Stimulated activated CD8-positive, alpha-beta memory T cell treated with anti-CD3 and anti-CD28 coated beads, Interleukin-4, amount 100 ng/mL, for 48 hours (primary cell): ENCODE measurements at places on chromosomes 2 and 18.

DNA sequence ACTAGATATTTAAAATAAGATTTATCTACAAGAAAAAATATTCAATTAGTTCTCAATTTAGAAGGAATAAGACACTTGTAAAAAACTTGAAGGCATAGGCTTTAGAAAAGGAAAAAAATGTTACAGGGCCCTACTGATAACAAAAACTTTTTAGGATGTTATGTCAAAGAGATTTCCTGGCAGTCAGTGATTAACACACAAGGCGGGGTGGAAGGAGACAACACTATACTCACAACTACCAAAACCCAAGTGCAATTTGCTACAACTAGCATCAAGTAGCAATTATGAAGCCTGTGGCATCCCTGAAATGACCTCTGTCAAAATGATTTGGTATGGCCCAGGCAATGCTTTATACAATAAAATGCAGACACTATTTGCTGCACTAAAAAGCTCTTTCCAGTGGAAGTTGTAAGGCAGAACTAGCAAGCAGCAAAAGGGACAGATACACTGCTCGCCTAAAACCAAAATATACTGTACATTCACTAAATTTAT lies 15.3 kb downstream of the STRN start:
- DNase-seq: no peak

GRCh38 chr2:1858733-1859132 lies 114.4 kb upstream of the PXDN start:
- DNase-seq: no peak

GRCh38 chr2:132275396-132275795 lies 113.6 kb upstream of the ANKRD30BL start:
- no peak for DNase-seq

- no peak for DNase-seq
Measured at GRCh38 chr2:167653131-167653530, 594.3 kb downstream of the STK39 start.

DNA sequence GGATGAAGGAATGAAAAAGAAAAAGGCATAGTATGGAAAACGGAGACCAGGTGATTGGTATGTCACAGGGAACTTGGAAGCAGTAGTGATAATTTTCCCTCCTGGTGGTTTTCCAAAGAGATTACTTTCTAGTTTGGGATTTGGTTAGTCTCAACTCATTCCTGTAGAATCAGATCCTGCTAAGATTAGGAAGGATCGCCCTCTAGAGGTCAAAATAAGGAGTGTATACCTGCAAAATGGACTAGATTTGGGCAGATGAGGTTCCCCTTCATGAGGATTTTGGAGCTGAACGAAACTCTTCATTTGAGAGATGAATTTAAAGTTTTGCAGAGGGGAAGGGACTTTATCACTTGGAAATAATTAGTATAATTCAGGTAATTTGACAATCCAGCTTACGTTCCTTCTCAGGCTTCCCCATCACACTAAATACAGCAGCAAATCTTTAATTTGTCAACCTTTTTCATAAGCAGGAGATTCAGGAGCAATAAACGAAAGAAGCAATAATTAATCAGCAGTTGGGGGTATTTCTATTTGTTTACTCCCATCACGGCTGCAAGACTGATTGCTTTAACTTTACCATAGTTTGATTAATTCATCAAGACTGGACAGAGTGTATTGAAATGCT lies 65.2 kb downstream of the CCDC195 start:
- DNase-seq: no peak

DNA sequence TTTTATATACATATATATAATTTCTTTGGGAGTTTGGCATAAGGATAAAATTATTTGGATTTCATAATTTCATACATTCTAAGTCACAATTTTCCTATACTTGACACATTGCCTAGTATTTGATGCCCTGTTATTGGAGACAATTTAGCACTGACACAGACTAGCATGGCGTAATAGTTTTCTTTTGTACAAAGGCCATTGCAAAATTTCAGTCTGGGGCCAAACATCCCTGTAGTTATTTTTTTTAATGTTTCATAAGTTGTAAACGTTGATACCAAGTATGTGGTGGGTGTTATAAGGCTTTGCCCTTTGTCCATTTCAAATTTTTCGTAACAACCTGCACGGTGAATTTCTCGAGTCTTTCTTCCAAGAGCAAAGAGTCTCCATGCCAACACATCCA lies 95.7 kb upstream of the NRP2 start:
- DNase-seq: no peak

DNA sequence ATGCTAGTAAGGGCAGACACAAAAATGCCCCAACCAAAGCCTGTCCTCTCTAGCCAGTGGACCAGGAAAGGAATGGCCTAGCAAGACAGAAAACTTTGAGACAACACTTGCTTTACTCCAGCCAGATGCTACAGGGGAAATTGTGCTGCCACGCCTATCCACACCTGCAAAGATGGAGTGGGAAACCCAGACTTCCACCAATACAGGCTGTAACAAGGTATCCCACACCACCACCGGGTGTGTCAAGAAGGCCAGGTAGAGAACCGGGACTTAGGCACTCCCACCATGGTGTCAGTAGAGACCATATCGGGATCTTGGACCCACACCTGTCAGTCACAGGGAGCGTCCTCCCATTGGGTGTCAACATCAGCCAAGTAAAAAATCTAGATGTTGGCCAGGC lies 16.2 kb upstream of the ESPNL start:
- no peak for DNase-seq

- no peak for DNase-seq
Measured at GRCh38 chr2:195579776-195580555, 77.1 kb upstream of the SLC39A10 start.

- DNase-seq: no peak
Measured at GRCh38 chr2:159091976-159092375, 123.5 kb downstream of the TANC1 start.

DNA sequence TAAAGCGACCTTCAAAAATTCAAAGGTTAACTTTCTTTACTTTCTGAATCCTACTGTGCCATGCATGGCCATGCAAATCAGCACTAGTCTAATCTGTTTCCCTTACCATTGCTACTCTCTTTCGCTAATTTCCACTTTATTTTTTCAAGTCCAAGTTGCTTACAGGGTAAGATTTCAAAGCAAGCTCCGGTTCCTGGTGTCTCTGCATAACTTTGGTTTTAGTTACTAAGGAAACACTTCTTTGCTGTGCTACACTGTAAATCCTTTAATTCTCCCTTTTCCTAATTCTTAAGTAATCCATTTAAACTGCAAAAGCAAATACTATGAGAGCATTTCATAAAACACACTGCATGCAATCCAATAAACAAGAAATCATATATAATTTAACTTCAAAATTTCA lies 383.5 kb upstream of the LYPD1 start:
- no peak for DNase-seq

DNA sequence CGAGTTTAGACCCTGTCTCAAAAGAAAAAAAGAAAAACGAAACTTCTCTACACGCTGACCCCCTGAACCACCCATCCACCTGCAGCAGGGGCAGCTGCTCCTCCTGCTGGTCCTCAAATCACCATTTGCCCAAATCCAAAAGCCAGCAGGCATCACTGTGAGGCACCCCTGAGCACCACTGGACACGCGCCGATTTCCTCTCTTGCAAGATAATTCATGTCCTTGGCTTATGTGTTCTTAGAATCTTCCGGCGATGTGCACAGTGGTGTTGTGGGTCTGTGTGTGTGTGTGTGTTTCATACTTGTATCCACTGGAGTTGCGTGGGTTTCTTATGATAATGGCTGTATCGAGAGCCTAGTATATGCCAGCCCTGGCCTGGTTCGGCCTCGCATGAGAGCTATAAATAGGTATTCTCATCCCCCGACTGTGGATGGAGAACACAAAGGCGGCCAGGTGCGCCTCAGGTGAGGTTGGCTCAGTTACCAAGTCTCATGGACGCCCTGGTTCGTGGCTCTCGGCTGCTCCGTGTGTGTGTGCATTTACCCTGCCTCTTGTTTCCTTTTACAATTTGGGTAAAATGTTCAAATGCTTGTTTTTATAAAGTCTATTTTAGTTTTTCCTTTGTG lies 235.5 kb downstream of the HDAC4 start:
- DNase-seq: no peak

DNA sequence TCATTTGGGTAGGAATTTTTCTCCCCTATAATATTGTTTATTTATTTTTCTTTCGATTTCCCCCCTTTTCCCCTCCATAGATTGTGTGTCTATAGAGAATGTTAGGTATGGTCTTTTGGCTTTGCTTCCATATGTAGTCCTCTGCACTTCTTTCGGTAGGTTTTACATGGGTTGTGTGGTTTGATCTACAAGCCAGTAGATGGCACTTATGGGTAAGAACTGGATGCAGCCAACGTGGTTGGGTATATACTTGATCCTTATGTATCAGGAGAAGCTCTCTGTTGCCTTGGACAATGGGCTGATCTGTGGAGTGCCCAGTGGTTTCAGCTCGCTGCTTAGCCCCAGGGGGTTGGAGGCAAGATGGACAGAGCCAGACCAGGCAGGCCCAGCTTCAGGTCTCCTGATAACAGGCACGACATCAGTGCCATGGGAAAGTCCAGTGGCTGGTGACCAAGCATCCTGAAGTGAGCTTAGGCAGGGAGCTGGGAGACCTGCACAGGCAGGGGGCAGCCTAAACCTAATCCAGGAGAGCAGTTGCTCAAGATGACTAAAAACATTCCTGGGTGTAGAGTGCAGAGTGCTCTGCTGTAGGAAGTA lies 488.3 kb downstream of the CCDC85A start:
- DNase-seq: no peak

- no peak for DNase-seq
Measured at GRCh38 chr2:219744066-219744465, 116.6 kb downstream of the SLC4A3 start.
